NCI-H345 (cell line): ENCODE measurements at places on chromosomes 7 and 10.
A peak's percentile ranks its signal among the peaks of the same experiment; 100 is the strongest.

DNA sequence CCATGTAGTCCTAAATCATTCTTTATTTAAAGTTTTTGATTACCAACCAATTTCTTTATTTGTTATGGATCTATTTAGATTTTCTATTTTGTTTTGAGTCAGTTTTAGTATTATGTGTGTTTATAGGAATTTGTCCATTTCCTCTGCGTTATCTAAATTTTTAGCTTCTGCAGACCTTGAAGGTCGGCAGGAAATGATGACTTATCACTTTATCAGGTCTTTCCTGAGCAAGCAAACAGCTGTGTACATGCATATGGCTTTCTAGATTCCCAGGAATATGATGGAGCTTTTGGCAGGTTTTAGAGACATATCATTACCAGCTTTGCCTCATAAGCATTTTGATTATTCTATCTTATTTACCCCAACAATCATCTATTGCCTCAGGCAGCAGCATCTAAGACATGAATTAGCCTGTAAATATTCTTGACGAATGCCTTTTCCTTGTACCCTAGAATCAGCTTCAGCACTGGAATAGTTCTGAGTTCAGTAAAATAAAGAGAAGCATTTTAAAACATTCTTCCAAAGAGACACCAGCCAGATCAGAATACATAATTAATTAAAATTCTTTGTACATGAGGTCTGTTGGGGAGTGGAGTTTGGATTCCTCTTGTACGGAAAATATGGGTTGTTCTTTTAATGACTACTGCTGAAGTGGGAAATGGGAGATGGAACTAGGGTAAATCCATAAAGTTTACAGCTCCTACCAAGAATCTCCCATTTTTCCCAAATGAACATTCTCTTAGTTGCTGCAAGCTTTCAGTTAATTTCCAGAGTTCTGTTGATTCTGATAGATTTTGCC is 408.8 kb upstream of the SEMA3C start:
- no peak for DNase-seq

- no peak for DNase-seq
Measured at GRCh38 chr10:130038019-130038555, 72.5 kb downstream of the C10orf143 start.

DNA sequence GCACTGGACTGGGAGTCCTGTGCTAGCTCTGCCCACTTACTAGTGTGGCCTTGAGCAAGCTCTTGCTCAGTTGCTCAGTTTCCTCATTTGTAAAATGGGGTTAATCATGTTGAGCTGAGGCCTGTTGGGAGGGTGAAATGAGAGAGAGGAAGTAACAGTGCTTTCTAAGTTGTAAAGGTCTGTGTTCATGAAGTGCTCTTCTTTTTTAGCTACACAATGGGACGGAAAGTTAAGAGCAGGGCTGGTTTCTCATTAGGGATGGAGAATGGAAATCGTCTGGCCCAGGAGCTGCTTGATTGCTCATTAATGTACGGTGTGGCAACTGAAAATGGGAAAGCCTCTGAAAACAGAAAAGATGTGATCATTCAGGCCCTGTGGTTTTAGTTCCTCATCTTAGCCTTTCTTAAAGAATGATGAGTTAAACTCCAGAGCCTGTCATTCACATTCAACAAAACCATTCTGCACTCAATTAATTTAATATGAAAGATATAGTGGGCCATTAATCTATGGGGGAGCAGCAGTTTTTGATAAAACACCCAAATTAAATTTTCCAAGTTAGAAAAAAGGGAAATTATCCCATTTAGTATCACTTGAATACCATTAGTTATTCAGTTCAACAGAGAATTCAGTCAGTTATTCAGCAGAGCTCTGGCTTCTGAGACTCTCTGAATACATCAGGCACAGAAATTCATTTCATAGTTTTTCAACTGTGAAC is 60.5 kb downstream of the SH2D4B start:
- no peak for DNase-seq

- DNase-seq, result no peak
Measured at GRCh38 chr10:80537736-80538480, at the start of gene SH2D4B. Gene SH2D4B (plus strand): TSS chr10:80537902. CDS start chr10:80538332, 430 bp downstream.

- DNase-seq, result no peak
Measured at GRCh38 chr10:132341781-132342180, 9.8 kb downstream of the LRRC27 start.

- no peak for DNase-seq
Measured at GRCh38 chr10:63886281-63887022, 365.3 kb downstream of the REEP3 start.

- no peak for DNase-seq
Measured at GRCh38 chr10:75431180-75432111, at the start of gene LRMDA. Gene LRMDA (plus strand): TSS chr10:75431624.

DNA sequence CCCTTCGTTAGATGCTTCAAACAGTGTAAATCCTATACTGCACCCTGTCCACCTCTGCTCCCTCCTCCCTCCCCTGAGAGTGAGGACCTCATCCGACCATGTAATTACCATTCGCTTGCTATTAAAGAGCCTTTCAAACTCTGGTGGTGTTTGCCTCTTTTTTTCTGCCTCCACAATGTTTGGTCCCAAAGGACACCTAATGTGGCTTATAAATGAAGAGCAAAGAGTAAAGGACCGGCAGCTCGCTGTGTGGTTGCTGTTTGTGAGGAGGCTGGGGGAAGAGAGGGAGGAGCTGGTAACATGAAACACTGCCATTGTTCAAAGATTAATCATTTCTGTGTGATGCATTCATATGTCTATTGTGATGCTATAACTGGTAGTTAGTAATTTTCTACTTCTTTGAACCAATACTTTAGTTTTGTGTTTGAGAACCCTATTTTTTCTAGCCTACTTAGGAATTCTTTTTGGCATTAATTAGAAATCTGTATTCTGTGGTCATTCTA is 27.9 kb downstream of the MTURN start:
- DNase-seq, result peak; percentile 94

- DNase-seq, result no peak
Measured at GRCh38 chr10:25157650-25158049, 17.2 kb upstream of the GPR158 start.

- peak; percentile 27 for DNase-seq
Measured at GRCh38 chr10:112507046-112507445, 60.0 kb downstream of the VTI1A start.

GRCh38 chr10:114714281-114714741 is 56.2 kb upstream of the ABLIM1 start:
- peak; percentile 78 for DNase-seq

GRCh38 chr10:122034149-122034756 is 45.3 kb downstream of the TACC2 start:
- no peak for DNase-seq

DNA sequence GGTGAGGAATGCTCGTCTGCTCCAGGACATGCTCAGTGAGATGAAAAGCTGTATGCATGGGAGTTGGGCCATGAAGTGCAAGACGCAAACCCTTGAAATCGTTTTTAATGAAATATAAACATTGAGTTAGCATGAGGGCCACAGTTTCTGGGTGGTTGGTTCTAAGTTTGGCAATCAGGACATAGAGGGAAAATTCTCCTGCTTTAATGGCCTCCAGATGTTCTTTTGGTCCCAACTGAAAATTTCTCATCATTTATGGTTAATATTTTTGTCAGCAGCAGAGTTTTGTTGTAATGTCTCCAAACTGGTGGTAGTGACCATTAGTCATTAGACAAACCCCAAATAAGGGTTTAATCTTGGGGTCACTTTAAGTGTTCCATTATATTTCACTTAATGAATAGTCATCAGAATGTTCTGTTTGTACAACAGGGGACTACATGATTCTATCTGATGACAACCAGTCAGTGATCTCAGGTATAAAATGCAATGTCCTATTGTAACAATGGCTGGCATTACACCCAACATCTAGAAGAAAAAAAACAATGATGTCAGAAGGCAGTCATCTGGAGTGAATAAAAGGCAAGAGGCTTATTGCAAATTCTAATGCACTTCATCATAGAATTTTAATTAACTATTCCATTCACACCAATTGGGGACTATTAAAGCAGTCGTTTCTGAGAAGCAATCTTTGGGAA is 197.4 kb downstream of the JCAD start:
- no peak for DNase-seq

DNA sequence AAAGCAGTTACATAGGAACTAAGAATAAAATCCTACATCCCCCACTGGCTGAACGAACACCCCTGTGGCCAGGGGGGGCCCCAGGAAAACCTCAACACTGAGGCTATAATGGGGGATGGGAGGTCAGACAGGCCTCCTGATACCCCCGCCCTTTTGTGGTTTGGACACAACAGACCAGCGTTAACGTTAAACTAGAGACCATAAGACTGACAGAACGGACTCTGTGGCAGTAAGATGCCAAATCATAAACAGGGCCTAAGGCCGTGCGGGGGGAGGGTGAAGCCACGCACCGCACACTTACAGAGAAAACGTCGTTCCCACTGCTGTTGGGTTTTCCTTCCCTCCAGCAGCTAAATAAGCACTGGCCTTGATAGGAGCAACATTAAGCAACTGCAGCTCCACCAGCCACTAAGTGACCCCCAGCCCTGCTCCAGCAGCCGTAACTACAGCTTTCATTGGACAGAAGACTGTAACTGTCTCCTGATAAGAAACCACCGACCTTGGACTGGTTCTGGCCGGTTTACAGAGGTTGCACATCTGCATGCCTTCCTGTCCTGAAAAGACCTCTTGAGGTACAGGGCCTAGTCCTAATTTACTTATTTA is 3.4 kb upstream of the PPP2R2D start:
- DNase-seq, result no peak

GRCh38 chr7:134866617-134867016 is 87.2 kb downstream of the CALD1 start:
- DNase-seq, result no peak

- no peak for DNase-seq
Measured at GRCh38 chr7:95669513-95669912, 73.2 kb upstream of the PDK4 start.

DNA sequence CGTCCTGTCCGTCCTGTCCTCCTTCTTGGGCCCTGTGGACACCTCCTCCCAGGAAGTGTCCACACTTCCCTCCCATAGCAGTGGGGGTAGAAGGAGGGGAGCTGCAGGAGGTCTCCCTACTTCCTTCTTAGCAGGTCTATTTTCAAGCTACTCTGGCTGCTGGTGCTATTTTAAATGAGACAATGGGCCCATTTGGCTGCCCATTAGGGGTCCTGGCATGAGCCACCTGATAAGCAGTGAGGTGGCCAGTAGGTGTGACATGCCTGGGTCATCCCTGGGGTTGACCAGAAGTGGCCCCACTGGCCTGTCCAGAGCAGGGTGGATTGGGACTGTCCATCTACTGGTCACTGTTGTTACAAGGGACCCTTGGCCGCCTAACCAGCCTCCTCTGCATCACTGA is 75.2 kb downstream of the COL13A1 start:
- no peak for DNase-seq

DNA sequence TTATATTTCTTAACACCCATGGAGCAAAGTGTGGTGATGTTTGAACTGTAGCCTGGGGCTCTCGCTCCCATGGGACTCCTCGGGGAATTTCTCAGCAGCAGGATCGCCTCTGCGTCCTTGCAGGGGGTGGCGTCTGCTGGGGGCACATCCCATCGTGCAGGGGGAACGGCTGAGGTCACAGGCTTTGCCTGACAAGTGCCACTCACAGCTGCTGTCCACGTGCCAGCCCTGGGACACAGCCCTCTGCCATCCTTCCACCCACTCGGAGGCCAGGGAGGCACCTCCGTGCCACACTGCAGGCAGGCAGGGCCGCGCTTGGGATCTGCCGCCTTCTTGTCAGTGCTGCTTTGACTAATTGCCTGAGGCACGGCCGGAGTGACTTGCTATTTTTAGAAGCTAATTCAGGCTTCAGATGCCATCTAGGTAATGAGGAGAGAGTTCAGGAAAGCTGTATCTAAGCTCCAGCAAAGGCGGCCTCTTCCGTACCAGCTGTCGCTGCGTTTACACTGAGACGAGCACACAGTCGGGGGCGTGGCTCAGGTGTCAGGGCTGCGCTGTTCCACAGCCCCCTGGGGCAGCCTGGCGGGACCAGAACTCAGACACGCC is 45.7 kb downstream of the PITRM1 start:
- peak; percentile 95 for DNase-seq

GRCh38 chr7:45118889-45119331 is 7.4 kb upstream of the TBRG4 start:
- DNase-seq, result no peak

DNA sequence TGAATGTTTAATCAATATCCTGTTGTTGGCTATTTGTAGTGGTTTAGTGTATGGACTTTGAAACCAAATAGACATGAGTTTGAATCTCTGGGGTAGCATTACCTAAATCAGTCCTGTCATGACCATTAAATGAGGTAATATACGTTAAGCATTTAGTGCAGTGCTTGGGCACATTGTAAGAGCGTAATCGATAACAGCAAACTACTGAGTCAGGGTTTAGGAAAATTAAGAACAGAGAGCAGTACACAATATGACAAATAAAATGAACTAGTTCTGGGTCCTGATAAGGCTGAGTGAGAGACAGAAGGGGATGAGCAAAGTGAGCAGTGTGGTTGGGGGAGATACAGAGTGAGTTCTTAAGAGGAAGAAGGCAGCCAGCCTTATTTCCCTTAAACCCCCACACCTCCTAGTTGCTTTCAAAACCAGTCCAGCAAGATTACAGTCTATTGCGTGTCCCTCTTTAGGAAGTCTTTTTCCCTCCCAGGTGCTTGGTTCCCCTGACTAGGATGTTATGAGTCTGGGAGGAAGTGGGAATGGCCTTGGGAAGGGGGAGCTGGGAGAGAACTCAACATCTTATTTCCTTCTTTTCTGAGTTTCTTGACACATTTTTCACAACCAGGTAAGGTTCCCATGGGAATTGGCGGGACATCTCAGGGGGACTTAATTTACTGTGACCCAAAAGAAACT is 171.0 kb downstream of the SND1 start:
- no peak for DNase-seq

GRCh38 chr7:55019191-55019690 is 424 bp downstream of the EGFR start:
- peak; percentile 30 for DNase-seq

- DNase-seq, result no peak
Measured at GRCh38 chr10:15824498-15824897, 35.8 kb downstream of the MINDY3 start.

- DNase-seq, result no peak
Measured at GRCh38 chr10:133040198-133040597, 47.5 kb upstream of the ADGRA1 start.

GRCh38 chr7:159040912-159041711 is 103.6 kb downstream of the VIPR2 start:
- no peak for DNase-seq

DNA sequence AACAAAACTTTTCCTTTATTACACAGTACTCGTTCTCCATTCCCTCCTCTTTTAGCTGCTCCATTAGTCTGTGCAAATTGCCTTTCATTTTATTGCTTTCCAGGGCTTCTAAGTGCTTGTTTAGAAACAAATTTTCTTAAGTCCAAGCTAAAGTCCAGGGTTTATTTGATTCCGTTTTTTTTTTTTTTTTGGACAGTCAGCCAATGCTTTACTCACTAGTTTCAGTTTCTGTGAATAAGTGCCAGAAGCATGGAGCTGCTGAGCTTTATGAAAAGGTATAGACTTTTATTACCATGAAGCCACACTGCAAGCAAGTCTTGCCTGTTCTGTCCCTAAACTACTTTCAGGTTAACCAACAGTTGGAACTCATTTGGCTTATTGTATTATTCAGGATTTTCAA is 455.0 kb downstream of the GFRA1 start:
- no peak for DNase-seq

GRCh38 chr10:112966194-112966855 is 16.3 kb downstream of the TCF7L2 start:
- DNase-seq, result no peak
